ENCODE measurements at places on chromosomes 3 and 15.

GRCh38 chr3:177329854-177330253 lies 132.6 kb upstream of the TBL1XR1 start:
- DNase-seq = no peak

GRCh38 chr3:96705895-96706294 lies 108.5 kb upstream of the EPHA6 start:
- DNase-seq = no peak

GRCh38 chr15:57696146-57696545 lies 10.4 kb upstream of the POLR2M start:
- DNase-seq = no peak

DNA sequence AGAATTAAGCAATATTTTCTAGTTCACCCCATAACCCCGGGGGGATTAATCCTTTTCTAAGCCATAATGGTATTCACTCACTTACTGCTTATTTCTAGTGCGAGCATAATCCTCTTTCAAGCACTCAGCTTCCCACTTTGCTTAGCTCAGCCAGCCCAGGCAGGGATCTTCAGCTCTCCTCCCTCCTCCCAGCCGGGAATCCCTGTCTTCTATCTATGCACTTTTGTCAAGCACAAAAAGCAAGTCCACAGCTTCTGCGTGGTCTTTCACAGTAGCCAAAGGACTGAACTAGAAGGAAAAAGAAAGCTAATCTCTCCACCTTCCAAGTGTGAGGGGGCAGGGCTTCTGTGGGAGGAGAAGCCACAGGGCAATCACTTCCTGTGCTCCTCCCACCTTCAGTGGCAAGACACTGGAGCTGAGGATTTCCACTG lies 62.8 kb downstream of the PEX5L start:
- DNase-seq = no peak

DNA sequence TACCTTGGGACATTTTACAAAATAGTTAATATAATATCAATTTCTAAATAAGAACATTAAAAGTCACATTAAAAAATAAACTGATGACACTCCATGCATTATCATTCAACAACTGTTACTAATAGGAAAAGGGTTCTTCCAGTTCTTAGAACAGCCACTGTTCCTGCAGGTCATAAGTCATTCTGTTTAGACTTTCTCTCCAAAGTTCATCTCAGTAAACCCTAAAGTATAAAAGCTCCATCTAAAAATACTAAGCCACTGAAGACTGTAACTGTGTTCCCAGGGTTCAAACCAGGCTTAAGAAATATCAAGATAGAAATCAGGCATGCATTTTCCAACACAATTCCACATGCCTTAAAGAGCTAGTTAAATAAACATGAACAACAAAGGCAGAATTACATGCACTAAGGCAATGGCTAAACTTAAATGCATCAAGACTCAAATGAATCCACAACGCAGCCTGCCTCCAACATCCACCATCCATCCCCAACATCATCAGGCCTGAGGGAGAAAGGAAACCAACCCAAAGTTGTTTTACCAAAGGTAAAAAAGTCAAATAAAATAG lies 46.2 kb downstream of the DMXL2 start:
- DNase-seq = no peak
